Germinal center (tissue), 1 donor: ENCODE measurements at places on chromosomes 7 and 10.

DNA sequence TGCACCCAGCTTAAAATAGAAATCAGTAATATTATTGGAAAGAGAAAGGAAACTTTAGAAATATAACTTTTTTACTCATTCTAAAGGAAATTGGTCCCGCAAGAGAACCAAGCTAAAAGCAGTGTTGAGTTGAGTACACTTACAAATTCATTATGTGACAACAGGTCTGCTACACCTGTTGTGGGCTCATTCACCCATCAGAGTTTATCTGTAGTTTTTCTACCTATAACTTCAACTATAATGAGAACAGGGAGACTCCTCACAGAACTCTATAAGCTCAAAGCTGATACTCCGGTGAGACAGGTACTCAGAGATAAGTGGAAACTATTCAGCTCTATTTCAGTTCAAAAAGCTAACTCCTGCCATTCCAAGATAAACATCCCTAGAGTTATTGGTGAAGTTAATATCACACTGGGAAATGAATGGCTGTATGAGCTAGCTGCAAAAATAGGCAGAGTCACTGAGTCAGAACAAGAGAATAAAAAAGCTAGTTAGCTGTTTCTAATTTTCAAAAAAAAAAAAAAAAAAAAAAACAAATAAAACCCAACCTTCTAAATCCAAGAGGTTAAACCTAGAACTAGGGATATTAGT lies 121.3 kb downstream of the PPP1R3A start:
- no peak for DNase-seq

DNA sequence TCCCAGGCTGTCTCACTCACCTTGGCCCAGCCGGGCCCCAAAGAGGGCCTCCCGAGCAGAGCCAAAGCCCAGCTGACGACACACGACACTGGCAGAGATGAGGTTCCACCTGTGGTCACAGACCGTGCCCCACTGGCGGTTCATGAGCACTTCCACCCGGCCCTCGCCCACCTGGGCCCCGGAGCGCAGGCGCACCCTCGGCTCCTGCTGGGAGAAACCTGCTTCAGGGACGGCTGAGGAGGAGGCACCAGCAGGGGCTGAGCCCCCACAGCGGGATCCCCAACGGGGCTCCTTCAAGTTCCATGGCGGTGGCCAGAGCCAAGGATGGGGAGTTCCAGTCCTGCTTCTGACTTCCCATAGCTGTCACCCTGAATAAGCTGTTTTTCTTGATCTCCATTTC lies 10.0 kb downstream of the LOXL4 start:
- no peak for DNase-seq

- DNase-seq: no peak
Observed at GRCh38 chr7:54255242-54255641, 286.9 kb upstream of the VSTM2A start.

- no peak for DNase-seq
Observed at GRCh38 chr7:36874041-36874440, 149.7 kb upstream of the AOAH start.

- no peak for DNase-seq
Observed at GRCh38 chr10:63553031-63553430, 31.8 kb downstream of the REEP3 start.

- DNase-seq: no peak
Observed at GRCh38 chr10:104084482-104085142, 1.1 kb downstream of the COL17A1 start.

- no peak for DNase-seq
Observed at GRCh38 chr10:117421985-117422384, 46.7 kb upstream of the PDZD8 start.

- no peak for DNase-seq
Observed at GRCh38 chr10:118629211-118629610, 33.8 kb upstream of the PRLHR start.

DNA sequence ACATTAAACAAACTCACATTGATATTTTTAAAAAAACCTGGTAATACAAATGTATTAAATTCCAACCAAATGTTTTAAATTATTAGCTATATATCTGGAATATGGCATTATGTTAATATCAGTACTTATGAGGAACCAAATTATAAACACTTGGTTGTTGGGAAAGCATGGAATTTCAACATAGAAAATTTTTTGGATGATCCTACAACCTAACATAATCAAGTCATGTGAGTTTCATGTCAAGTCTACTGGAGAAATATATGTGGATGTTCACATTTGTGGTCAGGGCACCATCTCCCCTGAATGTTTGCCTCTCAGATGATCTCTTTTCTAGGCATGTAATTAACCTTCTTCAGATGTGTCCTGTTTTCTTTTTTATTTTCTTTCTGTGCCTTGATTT lies 5.2 kb upstream of the POT1 start:
- no peak for DNase-seq

GRCh38 chr10:96610817-96611216 lies 24.0 kb upstream of the TM9SF3 start:
- no peak for DNase-seq

- no peak for DNase-seq
Observed at GRCh38 chr7:138154661-138155060, 78.4 kb downstream of the AKR1D1 start.

DNA sequence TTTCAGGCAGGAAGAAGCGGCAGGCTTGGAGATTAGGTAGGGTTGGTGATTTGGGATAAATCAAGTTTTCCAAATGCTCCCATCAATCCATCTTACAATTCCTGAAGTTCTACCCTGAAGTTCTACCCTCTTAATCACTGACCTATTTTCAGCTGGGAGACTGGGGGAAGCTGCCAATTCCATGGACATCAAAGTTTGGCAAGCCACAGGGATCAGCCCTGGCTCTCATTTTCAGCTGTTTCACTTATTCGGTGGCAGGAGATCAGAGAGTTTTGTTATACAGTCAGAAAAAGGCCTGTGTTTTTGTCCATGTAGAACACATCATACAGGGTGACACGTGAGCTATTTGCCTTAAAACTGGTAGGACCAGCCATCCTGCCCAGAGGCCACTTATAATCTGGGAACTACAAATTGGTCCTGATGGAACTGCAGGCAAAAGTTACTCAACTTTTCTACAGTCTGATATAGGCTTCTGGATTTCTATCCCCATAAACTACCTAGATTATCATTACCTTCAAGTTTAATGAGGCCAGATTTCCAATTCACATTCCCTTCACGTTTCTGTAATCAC lies 112.9 kb upstream of the ZNF746 start:
- no peak for DNase-seq

- DNase-seq: no peak
Observed at GRCh38 chr7:17682586-17682985, 257.7 kb downstream of the SNX13 start.

GRCh38 chr10:125200396-125200795 lies 40.0 kb upstream of the CTBP2 start:
- DNase-seq: no peak

DNA sequence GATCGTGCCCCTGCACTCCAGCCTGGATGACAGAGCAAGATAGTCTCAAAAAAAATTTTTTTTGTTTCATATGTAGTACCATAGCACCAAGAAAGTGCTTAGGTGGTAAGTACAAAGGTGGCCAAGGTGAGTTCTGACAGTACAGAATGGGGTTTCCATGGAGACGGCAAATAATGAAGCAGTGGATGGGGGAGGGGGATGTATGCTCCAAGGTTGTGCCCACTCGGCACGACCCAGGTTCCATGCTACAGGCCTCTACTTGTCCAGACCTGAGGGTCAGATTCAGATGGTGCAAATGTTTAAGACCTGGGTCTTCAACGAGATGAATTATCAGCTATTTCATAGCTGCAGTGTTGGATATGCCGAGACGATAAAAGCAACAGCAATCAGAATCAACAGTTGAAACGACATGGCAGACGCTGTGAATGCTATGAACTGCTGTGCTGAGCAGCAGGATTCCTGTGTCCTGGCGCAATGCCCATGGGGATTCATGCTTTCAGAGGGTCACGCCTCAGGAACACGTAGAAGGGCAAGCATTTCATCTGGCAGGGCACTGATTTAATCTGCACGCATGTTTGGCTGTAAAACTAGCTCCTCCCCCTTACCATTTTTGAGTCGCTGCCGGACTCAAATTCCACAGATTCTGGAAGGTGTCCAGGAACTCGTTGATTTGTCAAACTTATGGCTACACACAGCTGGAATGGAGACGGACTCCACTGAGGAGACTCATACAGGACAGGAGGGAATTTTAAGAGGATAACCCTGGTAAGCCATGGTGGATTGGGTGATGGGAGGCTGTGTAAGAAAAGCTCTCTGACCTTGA lies 256.5 kb downstream of the FRMD4A start:
- DNase-seq: no peak

- no peak for DNase-seq
Observed at GRCh38 chr10:11073410-11073809, 55.7 kb downstream of the CELF2 start.

GRCh38 chr7:73446682-73447081 lies 13.1 kb downstream of the FZD9 start:
- no peak for DNase-seq

DNA sequence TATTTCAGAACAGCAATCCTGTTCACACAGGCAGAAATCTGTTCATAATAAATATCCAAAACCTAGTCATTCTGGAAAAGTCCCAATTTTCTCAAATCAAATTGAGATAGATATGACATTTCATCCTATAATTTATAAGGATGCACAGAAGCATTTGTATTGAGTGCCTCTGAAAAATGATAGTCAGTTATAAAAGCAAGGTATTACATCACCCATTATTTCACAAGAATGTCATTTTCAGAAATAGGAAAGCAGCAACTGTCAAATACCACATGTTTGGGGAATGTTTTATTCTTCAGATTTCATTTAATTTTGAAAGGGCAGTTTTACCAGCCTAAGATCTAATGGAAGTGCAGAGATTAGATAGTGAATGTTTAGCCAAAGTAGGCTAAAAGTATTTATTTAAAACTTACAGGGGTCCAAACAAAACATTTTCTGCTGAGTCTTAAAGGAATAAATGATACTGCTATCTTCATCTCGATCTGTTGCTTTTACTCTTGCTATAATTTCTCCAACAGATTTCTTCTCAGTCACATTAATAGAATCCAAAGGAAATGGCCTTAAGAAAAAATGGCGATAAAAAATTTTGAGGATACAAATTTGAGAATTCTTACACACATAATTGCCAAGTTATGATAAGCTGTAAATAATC lies 185.8 kb downstream of the HGF start:
- DNase-seq: no peak

GRCh38 chr10:78545756-78546155 lies 512.1 kb downstream of the RPS24 start:
- no peak for DNase-seq

DNA sequence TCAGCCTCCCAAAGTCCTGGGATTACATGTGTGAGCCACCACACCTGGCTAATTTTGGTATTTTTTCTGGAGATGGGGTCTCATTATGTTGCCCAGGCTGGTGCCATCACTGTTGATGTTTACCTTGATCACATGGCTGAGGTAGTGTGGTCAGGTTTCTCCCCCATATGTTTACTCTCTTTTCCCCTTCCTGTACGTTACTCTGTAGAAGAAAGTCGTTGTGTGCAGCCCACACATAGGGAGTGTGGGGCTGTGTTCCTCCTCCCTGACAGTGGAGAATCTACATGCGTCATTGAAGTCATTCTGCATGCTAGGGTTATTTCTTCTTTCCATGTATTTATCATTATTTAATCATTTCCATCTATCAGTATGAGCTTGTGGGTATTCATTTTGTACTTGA lies 16.3 kb upstream of the ORAI2 start:
- DNase-seq: no peak

DNA sequence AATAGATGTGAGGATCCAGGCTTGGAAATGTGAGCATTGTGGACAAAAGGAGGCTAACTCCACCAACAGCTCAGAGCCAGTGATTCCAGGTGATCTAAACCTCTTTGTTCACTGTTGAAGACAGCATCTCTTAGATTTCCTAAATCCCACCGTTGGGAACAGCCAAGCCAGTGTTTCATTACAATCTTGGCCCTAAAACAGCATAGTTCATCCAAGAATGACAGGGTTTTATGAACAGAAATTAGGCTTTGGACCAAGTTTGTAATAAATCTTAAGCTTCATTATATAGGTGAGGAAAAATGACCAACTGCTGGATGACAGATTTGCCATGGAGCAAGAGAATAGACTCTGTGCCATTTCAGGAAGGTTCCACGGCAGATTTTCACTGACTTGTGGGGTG lies 65.8 kb downstream of the MTURN start:
- DNase-seq: no peak

DNA sequence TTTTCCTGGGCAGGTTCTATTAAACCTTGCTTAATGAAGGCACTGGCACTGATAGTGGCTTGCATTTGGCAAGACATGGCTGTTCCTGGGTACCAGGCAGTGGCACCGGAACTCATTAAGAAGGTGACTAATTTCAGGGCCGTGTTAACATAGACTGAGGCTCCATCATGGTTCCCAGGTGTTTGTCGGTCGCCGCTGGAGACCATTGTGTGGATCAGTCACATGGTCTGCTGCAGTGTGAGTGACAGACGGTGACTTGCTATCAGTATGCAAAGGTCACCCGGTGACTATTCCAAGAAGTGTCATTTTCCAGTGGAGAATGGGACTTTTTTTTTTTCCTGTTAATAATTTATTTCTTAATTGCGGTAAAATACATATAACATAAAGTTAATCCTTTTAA lies 106.3 kb downstream of the INSYN2A start:
- no peak for DNase-seq

GRCh38 chr7:20238754-20239324 lies 21.7 kb upstream of the MACC1 start:
- DNase-seq: peak; percentile 18

DNA sequence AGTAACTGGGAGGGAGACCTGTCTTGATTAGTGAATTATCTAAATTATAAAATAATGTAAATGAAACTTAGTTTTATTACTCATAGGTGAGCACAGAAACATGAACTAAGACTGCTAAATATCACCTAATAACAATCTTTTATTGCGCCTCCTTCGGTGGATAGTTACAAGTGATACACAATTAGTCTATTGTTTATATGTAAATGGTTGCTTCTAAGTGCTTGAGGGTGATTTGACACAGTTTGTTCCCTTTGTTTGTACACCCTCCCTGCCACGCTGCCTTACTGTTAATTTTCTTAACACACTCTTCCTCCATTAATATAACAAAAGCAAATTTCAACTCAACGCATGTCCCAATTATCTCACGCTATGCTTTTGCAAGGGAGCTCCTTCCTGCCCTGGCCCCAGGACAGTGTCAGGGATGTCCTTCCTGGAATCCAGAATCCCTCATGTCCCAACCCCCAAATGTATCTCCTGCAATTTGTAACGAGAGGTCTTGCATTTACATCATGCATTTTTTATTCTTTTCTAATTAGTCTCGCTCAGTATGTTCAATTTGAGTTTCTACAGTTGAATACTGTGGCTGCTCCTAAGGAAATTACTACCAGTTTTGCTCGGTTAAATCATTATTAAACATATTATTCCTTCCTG lies 4.2 kb downstream of the NPSR1 start:
- no peak for DNase-seq

GRCh38 chr10:8044908-8045725 lies 9.4 kb upstream of the GATA3 start:
- DNase-seq: no peak

DNA sequence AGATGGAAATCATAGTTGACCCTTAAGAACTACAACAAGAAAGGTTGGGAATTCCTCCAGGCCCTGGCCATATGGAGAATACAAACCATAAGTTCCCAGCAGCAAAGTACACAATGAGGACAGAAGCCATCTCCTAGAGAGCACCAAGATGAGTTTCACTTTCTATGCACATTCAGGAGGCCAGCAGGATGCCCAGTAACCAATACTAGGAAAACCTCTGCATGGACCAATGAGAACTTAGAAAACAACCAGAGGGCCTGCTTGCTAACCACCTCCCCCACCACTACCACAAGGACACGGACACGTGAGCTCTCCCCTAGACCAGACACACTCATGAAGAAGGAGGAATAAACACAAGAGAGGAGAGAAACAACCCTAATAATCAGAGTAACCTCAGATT lies 56.3 kb downstream of the IFIT5 start:
- no peak for DNase-seq
